ENCODE measurements at places on chromosomes 6 and 20.
A peak's percentile ranks its signal among the peaks of the same experiment; 100 is the strongest.

DNA sequence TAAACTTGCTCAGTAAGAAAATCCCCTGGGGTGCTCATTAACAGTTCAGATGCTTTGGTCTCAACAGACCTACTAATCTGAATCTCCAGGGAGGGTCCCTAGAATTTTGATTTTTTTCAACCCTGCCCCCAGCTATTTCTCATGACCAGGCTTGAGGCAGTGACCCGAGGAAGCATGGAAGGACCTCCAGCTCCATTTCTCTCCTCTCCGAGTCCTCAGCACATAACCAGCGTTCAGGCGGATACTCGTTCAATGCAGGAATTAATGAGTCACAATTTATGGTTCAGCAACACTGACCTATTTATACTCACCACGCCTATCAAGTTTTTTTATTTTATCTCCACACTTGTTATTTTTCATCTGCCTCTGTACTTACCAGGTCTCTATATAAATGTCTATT is 369.2 kb upstream of the CDH4 start:
- no peak for DNase-seq

- no peak for DNase-seq
These were observed 140.0 kb downstream of the LINC00237 start for GRCh38 chr20:20966171-20966570.

DNA sequence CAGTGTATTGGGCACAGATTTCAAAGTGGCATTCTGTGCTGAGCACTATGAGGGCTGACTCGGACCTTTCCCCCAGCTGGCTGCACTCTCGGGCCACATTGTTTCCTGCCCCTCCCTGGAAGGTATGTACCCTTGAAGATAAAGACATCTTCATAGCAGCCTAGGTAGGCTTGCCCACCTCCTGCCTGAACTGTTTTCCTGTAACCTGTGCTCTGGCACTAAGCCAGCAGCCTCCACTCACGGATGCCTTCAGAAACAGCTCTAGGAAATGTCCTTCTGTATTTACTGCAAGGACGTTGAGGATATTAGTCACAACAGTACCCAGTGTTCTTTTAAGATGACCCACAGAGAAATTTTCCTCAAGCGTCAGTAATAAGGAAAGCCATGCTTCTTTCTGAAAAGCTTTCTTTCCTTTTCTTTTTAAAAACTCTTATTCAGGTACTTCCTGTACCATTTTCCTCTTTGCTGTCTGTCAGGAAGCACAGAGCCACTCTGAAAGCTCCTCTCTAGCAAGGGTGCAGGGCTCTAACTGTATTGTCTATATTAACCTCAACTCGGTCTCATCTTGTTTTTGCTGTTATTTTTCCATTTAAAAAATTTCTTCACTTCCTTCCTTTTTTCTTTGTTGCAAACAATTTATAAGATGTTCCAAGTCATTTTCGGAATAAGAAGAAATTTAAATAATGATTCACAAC is 43.5 kb downstream of the TTI1 start:
- DNase-seq: no peak

DNA sequence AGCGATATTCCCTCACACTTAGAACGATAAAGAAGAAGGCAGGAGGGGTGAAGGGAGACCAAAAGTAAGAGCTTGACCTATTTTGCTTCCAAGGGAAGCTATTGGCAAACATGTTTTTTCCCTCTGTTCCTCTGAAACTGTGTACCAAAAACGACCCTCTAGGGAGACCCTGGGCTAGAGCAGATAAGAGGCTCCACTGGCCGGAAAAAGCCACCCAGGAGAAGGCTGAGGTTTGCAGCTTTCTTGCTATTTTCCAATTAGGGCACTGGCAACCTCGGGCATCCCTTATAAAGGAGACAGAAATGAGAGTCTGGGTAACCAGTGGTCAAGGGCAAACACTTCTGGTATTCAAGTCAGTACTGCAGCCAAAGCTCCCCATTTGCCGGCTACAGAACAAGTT is 168.0 kb downstream of the KIF16B start:
- no peak for DNase-seq

DNA sequence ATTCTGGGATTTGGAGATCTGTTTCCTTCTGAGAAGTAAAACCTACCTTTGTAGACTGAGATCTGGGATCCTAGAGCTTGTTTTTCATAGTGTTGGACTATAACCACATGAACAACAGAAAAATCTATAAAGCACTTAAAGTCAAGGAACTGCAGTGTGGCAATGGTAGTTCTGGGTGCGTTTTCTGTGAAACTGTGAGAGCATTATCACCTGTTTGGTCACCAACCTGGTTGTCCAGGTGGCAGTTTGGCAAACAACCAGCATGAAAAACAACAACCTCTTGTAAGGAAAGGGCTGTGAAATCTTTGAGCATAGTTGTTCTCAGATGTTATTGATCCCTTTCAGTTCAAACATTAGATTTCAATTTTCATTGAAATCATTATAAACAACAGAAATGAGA is 215.8 kb upstream of the CITED2 start:
- DNase-seq: no peak

DNA sequence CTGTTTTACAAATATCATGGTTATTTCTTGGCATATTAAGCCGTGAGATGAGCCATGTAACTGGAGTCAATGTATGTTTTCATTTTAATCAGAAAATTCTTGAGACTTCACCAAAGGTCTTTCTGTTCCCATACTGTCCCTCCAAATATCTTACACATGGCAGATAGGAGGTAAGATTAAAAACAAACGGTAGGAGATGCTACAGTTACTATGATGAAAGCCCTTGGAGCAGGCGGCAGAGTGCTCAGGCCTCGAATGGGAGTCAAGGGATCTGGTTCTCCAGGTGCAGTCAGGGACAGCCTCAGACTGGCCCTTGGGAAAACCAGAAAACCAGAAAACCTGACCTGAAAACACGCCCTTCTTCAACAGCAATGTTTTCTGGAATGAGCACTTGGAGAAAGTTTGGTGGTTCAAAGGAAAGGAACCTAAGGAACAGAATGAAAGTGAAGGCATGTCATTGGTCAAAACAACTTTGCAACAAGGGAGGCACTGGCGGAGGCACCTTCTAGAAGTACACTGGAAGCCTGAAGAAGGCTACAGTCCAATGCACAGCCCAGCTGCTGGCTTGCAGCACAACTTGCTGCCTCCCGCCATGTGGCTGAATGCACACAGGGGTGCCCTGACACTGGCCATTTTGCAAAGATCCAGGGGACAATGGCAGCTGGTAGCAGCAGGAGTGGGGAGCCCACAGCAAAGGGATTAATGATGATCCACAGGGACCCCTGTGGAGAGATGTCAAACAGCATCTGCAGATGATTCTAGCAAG is 17.4 kb upstream of the FOXO3 start:
- no peak for DNase-seq

GRCh38 chr6:5723841-5724691 is 282.7 kb downstream of the NRN1 start:
- no peak for DNase-seq

- DNase-seq: no peak
These were observed 10.7 kb downstream of the ZBTB24 start for GRCh38 chr6:109472132-109472995.

- no peak for DNase-seq
These were observed 107.9 kb upstream of the FLRT3 start for GRCh38 chr20:14445310-14445709.

GRCh38 chr6:129753422-129753821 is 43.4 kb upstream of the ARHGAP18 start:
- no peak for DNase-seq

- DNase-seq: peak; percentile 71
These were observed 42.0 kb upstream of the OLIG3 start for GRCh38 chr6:137536104-137536773.

DNA sequence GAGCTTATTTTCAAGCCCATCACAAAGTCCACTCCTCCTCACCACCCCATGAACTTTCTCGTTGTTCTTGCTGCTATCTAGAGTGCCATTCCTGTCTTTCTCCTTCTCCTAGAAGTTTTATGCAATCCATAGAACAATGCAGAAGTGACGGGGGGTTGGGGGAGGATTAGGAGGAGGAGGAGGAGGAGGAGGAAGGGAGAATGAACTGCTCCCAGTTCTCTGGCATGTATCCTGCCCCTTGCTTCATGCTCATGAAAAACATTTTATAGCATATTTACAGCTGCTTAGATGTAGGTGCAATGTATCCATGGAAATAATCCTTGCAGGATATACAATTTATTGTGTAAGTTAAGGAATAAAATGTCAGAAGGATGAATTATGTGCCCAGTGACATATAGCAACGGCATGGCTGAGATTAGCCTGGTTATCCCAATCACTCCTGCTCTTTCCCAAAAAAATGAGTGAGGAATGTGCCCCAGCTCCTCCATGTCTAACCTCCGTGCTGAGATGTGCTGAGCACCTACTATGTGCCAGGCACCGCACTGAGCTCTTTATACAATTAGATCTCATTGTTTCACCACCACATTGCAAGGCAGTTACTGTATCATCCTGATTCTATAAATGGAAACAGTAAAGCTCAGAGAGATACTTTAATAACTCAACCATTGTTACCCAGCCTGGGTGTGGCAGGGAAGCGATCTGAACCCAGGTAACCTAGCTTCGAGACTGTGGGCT is 41.6 kb upstream of the TFAP2C start:
- no peak for DNase-seq

GRCh38 chr6:118325220-118325860 is 222.8 kb upstream of the PLN start:
- no peak for DNase-seq

GRCh38 chr6:129475477-129476247 is 234.3 kb downstream of the ARHGAP18 start:
- no peak for DNase-seq

GRCh38 chr20:25082498-25082873 is 545 bp upstream of the VSX1 start:
- DNase-seq: no peak

- DNase-seq: peak; percentile 96
These were observed at the start of gene SCAF8 for GRCh38 chr6:154733183-154733625. Gene SCAF8, plus strand, starts transcription at chr6:154733416. Its CDS starts 485 bp downstream, at chr6:154733901.

DNA sequence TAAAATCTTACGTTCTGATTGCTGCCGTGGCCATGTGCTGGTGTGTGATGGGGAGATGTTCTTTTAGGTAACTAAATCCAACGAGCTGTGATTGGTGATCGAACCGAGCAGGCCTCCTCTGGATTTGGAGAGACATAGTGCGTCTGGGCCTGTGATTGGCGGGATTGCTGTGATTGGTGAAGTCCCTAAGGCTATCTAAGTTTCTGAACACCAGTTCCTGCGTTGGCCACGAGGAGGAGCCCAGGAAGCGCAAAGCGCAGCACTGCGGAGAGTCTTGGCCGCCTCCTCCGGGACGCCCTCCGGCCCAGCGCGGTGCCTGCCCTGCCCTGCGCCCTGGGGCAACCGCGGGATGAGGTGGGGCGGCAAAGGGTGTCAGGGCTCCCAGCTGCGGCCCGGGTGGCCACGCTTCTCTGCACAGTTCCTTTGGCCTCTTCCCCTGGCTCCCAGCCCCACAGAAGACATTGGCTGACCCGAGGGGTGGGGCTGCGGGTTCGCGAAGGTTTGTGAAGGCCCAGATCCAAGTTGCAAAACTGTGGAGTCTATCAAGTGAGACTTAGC is 33.0 kb downstream of the HNF4A start:
- DNase-seq: peak; percentile 86

GRCh38 chr6:9938801-9939200 is 476.1 kb downstream of the TFAP2A start:
- DNase-seq: no peak

- DNase-seq: no peak
These were observed 49.3 kb upstream of the FAM83C start for GRCh38 chr20:35341366-35342028.

DNA sequence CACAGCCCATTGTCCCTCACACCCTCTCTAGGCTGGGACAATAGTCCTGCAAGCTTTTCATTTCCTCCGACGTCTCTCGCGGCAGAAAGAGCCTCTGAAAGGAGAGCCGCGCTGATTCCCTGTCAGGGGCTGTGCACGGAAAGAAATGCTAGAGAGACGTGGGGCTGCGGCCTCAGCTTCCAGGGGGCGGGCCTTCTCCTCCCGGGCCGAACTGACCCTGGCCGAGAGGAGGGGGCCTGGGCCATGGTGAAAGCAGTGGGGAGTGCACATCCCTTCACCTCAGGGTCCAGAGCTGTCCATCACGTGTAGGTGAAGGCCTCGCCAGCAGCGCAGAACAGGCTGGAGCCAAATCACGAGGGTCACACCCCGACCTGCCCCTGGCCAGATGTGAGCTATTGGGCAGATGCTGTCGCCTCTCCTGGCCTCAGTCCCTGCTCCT is 220.4 kb downstream of the TAF4 start:
- no peak for DNase-seq

- DNase-seq: peak; percentile 92
These were observed 11.0 kb upstream of the NQO2 start for GRCh38 chr6:2988426-2989331.

DNA sequence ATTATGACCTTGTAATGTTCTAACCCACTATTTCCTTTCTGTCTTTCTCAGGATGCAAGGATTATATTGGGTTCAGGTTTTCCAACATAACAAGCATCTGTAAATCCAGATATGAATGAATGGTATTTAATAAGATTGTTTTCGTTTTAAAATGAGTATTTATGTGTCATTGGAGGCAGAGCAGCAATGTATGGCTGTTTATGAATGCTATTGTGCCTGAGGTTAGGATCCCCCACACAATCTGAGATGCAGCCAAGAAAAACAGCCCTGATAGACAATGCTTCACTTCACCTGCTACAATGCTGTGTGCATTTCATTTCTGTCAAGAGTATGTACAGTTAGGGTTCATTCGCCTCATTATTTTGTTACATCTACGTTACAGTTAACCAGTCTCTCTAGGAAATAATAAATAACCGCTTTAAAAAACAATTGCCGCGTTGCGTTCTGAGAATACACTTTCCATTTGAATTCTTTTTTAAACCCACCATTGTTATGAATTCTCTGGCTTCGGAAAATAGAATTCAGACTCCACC is 19.6 kb downstream of the TFAP2A start:
- no peak for DNase-seq

DNA sequence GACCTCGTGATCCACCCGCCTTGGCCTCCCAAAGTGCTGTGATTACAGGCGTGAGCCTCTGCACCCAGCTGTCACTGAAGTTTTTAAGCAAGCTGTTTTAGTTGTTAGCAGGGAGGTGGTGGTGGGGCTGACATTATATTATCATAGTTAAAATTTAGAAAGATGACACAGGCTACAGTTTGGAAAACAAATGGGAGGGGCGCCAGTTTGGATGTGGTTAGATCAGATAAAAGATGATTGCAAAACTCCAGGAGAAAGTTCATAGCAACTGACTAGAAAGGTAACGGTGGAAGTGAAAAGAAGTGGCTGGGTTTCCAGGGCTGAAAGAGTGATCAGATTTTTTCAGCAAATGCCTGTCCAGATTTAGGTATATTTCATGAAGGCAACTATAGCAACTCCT is 311.9 kb upstream of the CITED2 start:
- DNase-seq: no peak

DNA sequence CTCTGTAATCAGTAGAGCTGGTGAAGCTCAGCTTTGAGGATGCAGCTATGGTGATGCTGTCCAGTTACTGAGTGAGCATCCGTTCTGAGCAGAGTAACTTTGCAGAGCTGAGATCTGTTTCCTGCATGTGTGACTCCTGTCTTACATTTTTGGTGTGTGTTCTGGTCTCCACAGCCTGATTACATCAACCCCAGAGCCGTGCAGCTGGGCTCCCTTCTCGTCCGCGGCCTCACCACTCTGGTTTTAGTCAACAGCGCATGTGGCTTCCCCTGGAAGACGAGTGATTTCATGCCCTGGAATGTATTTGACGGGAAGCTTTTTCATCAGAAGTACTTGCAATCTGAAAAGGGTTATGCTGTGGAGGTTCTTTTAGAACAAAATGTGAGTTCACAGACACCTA is 81.6 kb downstream of the FAM120B start:
- no peak for DNase-seq
